ENCODE measurements at places on chromosomes 5 and 9.

DNA sequence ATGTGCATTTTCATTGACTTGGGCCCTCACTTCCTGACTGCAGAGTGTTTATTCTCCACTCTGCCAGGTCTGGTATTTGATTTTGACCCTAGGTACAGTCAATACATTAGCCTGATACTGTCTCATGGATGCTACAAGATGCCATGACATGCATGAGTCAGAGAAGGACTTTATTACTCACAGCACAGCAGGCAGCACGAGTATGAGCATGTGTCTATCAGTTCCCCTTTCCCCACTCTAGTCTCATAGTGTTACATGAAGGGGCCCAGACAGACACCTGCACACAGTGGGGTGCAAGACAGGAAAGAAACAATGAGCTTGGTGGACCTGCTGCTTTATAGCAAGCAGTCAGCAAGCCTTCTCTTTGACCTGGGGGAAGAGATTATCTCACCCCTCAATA, 19.6 kb downstream of the ITGA2 start:
- no peak for DNase-seq

DNA sequence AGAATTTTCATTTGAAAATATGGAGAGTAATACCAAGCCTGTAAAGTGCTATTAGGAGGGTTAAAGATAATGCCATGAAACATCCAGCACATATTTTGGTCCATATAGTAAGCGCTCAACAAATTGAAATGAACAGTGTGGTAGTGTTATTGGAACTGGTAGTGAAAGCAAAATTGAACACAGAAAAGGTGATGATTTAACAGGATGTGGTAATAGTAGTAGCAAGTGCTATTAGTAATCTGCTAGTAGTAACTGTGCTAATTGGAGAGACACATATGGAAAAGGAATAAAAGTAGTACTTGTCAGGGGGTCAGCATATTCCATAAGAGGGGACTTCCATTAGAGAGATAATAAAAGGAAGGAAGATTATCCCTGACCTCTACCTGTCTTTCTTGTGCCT, 187.3 kb downstream of the HTR1A start:
- DNase-seq = no peak

- no peak for DNase-seq
Measured at GRCh38 chr9:8052991-8053390, 253.4 kb upstream of the DMAC1 start.

DNA sequence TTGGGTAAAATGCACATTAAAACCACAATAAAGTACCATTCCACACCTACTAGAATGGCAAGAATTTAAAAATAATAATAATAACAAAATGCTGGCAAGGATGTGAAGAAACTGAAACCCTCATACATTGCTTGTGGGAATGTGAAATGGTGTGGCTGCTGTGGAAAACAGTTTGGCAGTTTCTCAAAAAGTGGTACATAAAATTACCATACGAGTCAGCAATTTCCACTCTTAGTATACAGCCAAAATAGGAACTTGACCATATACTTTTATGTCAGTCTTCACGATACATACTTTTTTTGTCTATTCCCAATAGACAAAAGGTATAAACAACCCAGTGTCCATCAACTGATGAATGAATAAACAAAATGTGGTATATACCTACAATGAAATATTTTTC, 15.6 kb downstream of the FKBP15 start:
- no peak for DNase-seq

- DNase-seq = no peak
Measured at GRCh38 chr9:94076557-94076956, 7.7 kb upstream of the PTPDC1 start.
